ENCODE measurements at places on chromosomes 1 and 21.

DNA sequence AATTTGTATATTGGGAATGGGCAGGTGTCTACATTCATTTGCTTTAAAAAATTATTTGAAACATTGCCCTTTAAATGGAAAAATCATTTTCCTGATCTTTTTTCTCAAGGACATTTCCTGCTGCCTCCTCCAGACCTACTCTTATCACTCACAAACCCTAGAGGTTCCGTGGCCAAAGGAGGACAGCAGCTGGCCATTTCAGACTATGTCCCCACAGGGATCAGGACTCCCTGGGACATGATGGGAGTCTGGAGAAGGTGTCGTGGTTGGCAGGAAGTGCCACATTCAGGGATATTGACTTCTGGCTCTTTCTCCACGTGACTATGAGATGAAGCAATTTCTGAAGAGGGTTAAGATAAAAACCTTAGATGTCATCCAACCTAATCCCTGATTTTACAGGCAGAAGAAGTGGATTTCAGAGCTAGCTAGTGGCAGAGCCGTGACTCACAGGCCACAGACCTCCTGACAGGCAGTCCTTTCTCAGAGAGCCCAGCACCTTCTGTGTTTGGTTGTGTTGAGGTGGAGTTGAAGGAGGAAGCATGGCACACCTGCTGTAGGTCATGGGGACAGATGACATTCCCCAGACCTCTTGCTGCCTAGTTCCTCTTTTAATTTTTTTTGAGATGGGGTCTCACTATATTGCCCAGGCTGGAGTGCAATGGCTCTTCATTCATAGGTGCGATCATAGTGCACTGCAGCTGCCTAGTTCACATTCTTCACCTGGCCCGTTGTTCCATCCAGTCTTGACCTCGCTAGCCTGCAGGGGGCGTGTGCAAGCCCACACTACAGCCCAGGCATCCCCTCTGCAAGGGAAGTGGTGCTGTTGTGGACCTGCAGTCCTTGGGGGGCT, 25.5 kb upstream of the IL10 start:
- no peak for DNase-seq

GRCh38 chr1:239784896-239785295, 306.8 kb upstream of the FMN2 start:
- no peak for DNase-seq

DNA sequence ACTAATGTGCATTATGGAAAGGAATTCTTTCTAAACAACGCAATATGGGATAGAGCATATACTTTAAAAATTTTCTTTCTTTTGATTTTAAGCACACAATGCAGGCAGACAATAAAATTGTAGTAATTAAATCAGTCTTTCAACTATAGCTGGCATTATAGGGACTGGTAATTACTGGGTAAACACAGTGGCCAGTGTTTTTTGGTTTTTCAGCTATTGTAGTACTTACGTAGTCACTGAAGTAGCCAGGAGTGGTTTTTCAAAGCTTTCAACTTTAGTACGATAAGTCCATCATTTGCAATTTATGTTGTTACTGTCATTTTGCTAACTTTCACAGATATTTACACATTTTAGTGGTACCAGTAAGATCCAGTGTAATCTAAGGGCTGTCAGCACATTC, 50.6 kb downstream of the RAB3GAP2 start:
- no peak for DNase-seq

DNA sequence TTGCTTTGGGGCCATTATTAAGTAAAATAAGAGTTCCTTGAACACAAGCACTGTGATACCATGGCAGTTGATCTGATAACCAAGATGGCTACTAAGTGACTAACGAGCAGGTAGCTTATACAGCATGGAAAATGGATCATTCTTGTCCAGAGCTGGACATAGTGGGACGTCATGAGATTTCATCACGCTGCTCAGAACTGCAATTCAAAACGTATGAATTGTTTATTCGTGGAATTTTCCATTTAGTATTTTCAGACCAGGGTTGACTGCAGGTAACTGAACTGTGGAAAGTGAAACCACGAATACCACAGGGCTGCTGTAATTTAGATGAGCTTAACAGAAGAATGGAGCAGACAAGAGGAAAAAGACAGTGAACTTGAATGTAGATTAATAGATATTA, 38.9 kb downstream of the CCDC18 start:
- no peak for DNase-seq

DNA sequence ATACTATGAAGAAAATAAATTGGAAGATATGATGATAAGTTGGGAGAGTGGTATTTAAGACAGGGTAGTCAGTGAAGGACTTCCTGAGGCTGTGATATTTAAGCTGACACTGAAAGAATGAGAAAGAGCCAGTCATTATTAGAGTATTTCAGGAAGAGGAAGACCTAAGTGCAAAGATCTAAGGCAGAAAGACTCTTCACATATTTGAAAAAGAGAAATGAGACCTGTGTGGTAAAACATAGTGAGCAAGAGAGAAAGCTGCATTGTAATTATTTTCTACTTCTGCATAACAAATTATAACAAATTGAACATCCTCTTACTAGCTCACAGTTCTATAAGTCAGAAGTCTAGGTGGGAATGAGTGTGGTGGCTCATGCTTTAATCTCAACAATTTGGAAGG, 34.6 kb upstream of the DOCK7 start:
- DNase-seq = no peak

DNA sequence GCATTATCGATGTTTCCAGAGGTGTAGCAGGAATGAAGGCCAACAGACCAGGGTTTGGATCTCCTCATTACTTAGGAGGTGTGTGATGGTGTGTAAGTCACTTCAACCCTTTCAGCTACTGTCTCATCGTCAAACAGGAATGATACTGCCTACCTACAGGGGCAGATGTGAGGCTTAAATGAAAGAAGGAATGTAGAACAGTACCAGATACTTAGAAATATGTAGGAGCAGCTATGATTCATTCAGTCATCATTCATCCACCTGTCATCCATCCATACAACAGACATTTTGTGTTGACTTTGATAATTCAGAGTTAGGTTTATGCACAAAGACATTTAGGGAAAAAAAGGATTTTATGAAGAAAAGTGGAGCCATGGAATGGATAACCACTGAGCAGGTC, 486.9 kb upstream of the DAB1 start:
- DNase-seq = no peak

Measured in left kidney (tissue), 8 donors.